Activated T-helper 2 cell treated with anti-CD3 and anti-CD28 coated beads, Interferon-gamma antibody, Interleukin-2, Interleukin-4, amounts not matched to agents 10 μg/mL and 5 μg/mL and 100 μg/mL, durations not matched to agents 14 hours and 24 hours and 36 hours (primary cell): ENCODE measurements at places on chromosomes 3 and 15. TPM values are rescaled to one million over a fixed set of nuclear protein-coding genes. Genes with fewer than 3 reads are reported as not detected.

Gene BSN
- total RNA-seq: 0.09 and 0.11 TPM in 2 replicates

DNA sequence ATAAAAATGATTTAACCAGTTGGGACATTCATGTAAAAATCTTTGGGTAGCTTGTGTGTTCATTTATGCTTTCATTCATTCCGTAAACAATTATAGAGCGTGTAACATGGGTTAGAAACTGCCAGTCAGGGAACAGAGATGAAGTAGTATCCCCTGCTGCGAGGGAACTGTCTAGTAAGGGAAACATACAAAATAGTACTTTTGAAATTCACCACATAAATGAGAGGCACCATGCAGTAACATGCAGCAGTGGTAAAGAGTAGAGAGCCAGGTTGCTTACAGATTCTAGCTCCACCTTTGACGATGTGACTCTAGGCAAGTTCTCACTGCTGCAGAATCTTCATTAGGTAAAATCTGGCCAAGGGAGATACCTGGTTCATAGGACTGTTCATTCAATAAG is 938 bp downstream of the DZIP3 start:
- no peak for DNase-seq

GRCh38 chr3:43629741-43630140 is 7.9 kb upstream of the ANO10 start:
- no peak for DNase-seq

DNA sequence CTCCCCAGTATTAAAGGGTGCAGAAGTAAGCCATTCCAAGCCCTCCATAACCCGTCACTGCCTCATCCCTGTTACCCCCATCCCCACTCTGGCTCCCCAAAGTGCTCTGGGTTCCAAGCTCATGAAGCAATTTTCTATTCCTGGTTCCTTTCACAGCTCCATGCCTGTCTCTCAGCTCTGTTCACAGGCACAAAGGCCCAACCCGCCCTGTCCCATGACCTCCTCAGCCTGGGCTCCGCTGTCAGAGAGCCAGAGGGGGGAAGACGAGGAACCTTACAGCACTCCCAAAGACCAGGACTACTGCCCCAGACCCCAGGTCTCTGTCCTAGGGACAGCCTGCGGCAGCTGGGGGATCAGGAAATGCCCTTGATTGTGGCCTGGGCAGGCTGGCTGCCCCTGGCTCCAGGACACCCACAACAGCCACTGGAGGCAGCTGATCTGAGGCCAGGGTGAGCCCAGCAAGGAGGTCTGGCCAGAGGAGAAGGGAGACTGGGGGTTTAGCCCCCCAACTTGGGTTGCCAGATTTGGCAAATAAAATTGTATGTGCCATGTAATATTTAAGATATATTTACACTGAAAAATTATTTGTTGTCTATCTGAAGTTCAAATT is 43.2 kb upstream of the LINGO1 start:
- DNase-seq: no peak

- no peak for DNase-seq
Observed at GRCh38 chr3:2352134-2352762, 253.6 kb downstream of the CNTN4 start.

- DNase-seq: peak; percentile 65
Observed at GRCh38 chr15:70559265-70560239, 203.8 kb downstream of the UACA start.

Gene STRA6
- not detected in 2 replicates for total RNA-seq

DNA sequence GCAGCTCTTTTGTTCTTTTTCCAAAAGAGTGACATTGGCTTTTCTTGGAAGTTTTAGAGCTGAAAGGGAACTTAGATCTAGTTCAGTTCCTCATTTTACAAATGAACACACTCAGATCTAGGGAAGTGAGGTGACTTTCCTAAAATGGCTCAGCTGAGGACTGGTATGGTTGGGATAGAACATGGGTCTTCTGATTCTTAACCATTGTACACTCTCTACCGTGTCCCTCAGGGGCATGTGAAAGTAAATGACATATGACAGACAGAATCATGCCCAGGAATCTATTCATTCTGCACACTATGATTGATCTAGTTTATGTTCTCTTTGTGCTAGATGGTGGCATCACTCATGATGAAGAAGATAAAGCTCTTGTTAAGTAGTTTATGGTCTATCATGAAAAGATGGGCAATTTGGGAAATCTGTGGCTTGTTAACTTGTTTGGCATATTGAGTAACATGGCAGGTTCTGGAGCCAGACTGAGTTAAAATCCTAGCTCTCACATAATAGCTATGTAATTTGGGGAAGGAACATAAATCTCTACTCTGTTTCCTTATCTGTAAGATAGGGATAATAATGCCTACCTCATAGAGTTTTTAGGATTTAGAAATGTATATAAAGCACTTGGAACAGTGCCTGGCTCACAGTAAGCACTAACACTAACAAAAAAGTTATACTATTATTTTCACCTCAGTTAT is 30.9 kb downstream of the UBE2E1 start:
- DNase-seq: no peak

Gene GOLGA8T
- not detected in 2 replicates for total RNA-seq

Gene EAF2
- 18.5 and 19.2 TPM in 2 replicates for total RNA-seq

Gene RGMA
- total RNA-seq: not detected in 2 replicates

Gene ALDH1A3
- total RNA-seq: not detected in 2 replicates

GRCh38 chr3:44926921-44927320 is 49.1 kb downstream of the ZDHHC3 start:
- DNase-seq: no peak

DNA sequence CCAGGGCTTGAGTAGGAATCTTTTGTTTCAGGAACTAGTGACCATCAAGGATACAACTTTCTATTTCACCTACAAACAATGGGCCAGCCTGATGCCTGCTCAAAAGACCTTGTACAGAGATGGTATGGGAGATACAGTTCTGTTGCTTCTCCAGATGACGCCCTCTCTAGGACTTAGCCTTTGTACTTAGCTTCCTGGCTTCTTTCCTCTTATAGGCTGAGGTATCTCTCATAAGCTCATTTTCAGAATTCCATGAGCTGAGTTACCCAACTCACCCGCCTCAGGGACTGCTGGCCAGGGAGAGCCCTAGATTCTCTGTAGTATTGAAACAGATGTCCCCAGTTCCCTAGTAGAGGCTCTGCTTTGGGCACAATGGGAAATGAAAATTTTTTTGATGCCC is 8.6 kb upstream of the ZNF620 start:
- DNase-seq: no peak

GRCh38 chr15:40722934-40723333 is 28.0 kb downstream of the RAD51 start:
- DNase-seq: no peak

Gene FGF7
- total RNA-seq: not detected in 2 replicates

DNA sequence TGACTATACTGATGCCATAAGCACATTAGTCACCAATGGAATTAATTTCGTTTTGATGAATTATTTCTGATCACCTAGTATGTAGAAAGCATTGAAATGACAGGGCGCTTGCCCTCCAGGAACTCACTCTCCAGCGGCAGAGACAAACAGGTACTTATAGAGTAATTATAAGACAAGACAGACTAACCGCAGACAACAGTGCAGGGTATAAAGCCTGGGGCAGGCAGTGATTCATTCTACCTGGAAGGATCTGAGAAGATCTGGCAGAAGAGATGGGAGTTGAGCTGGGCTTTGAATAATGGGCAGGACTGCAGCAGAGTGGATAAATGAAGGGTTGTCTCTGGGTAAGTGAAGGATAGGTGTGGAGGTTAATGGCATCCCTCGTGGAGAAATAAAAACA is 331.8 kb downstream of the FGF12 start:
- no peak for DNase-seq

GRCh38 chr3:18735005-18735404 is 309.9 kb upstream of the SATB1 start:
- no peak for DNase-seq

DNA sequence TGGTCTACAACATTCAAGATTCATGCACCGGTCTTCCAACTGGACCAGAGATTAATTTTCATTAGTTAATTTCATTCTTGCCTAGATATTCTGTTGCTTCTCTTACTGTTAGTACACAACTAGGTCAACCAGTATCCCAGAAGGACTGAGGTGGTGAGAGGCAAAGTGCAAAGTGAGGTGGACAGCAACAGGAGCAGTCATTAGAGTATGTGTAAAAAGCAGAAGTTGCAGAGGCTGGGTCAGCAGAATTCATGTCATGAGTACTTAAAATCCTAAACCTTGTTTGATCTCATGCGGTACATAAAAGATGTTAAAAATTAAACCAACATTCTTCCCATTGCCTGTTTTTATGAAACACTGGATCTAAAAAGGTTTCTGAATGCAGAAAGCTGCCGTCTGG is 46.7 kb downstream of the PARP14 start:
- no peak for DNase-seq

DNA sequence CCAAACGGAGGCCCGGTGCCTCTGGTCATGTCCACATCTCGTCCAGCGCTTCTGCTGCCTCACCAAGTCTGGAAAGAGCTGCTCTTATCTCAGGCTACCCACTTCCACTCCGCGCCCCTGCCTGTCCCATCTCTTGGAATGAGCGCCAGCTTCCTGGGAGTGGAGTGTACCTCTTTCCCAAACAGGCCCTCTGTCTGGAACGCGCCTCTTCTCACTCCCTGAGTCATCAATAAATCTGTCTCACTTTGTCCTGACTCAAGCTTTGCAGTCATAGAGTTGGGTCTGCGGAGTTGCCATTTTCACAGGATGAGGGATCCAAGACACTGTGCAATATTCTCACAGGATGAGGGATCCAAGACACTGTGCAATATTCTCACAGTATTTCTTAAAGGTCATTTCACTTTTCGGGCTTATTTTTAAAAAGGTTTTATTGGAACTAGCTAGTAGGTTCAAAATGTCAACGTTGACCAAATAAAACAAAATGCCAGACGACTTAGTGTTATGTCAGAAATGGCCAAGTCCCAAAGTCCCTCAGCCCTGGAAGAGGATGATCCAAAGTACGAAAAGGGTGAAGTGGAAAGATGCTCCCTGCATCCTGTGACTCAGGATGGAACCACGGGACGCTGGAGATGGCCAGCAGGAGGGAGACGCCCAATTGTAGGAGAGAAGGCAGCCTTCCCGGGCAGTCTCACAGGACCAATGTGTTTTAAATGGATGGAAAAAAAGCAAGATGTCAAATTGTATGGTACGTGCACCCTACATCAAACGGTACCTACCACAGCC is 81.1 kb downstream of the CHSY1 start:
- no peak for DNase-seq

GRCh38 chr15:48566668-48567067 is 78.8 kb downstream of the FBN1 start:
- no peak for DNase-seq

Gene TPRG1
- total RNA-seq: 91.8 and 95.9 TPM in 2 replicates

Gene ZNF620
- total RNA-seq: 6.3 and 6.7 TPM in 2 replicates

DNA sequence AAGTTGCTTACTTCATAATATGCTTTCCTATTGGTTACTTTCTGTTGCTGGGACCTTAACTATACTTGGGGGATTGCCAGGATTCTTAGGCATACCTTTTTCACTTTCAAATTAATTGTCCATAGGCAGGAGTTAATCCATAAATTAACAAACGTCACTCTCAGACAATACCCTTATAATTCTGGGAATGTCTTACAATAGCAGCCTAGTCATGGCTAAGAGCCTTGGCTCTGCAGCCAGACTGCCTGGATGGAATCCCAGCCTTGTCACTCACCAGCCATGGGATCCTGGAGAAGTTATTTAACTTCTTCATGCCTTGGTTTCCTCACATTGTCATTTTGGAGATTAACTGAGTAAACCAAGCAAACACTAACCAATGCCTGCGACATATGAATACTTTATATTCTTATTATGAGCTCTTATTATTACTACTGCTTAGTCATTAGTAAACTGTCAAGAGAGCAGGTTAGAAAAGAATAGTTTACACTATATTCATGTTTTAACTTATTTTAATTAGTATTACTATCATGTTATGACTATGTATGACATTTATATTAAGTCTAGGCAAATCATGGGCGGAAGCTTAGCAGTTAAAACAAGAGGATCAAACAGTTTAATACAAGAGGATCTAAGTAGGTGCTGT is 29.0 kb downstream of the GYG1 start:
- no peak for DNase-seq

Gene GRM2
- total RNA-seq: 0.23 and 0.27 TPM in 2 replicates

GRCh38 chr3:139664958-139665357 is 12.8 kb downstream of the NMNAT3 start:
- DNase-seq: no peak

- no peak for DNase-seq
Observed at GRCh38 chr3:187281191-187281714, 10.3 kb downstream of the MASP1 start.

Gene CCDC33
- not detected in 2 replicates for total RNA-seq

DNA sequence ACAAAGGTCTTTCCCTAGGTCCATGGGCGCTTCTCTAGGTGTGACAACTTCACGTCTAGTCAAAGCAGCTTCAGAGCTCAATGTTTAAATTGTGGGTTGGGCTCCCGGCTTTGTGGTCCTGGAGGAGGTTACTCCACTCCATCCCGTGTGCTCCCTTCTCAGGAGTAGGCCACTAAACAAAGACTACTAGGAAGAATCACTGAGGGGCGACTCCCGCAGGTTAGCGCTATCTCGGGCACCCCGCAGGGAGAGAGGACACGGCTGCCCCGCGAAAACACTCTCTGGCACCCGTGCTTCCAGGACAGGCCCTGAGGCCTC is 500 bp downstream of the PARP6 start:
- DNase-seq: no peak

- DNase-seq: no peak
Observed at GRCh38 chr3:72256716-72257115, 471.8 kb upstream of the PROK2 start.

Gene CLDN16
- not detected in 2 replicates for total RNA-seq

Gene POC1A
- 20.4 and 22.2 TPM in 2 replicates for total RNA-seq

GRCh38 chr3:34012102-34012461 is 213.7 kb downstream of the PDCD6IP start:
- DNase-seq: no peak

Gene ECE2
- total RNA-seq: not detected in 2 replicates

- no peak for DNase-seq
Observed at GRCh38 chr15:81311752-81312464, 12.0 kb downstream of the STARD5 start.

Gene FAM107A
- not detected in 2 replicates for total RNA-seq

DNA sequence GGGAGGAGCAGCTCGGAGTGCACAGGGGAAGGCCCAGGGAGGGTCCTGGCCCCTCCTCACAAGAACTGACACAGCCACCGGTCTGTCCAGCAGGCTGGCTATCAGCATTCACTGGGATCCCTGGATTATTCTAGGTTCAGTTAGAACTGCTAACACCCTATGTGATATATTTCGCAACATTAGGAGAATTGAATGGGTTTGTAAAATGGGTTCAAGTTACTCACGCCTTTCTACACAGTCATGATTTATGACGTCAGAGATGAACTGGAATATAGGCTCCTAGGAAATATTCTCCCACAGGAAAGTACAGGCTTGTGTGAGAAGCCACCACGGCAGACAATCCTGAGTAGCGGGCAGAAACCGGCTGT is 969 bp upstream of the BSN start:
- no peak for DNase-seq

Gene HDAC11
- total RNA-seq: 1.7 and 2.6 TPM in 2 replicates

GRCh38 chr3:49386056-49386756 is 25.6 kb downstream of the RHOA start:
- no peak for DNase-seq

GRCh38 chr3:150240891-150241290 is 167.2 kb upstream of the TSC22D2 start:
- DNase-seq: no peak
